Stimulated activated CD8-positive, alpha-beta memory T cell treated with anti-CD3 and anti-CD28 coated beads, Interleukin-7, amount 100 ng/mL, for 4 hours (primary cell): ENCODE measurements at places on chromosomes 5 and 9.

GRCh38 chr9:37555786-37556185 lies 20.4 kb downstream of the FBXO10 start:
- DNase-seq: no peak

DNA sequence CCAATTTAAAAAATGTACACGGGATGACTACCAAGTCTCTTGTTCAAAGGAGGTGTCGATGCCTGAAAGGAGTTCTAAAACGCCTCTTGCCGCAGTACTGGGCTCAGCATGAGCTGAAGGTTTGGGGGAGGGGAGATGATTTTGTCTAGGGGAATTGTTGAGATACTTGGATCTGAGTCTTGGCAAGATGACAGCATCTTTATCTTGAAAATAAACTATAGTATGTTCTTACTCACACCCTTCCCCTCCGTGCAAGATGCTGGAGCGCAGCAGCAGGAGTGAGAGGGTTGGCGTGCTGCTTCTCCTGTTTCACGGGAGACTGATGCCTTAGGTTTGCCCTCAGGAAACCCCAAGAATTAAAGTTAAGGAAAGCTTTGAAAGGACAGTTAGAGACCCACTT lies 47.3 kb downstream of the FAM78A start:
- no peak for DNase-seq

- DNase-seq: no peak
Measured at GRCh38 chr5:124929000-124929399, 182.6 kb upstream of the ZNF608 start.

DNA sequence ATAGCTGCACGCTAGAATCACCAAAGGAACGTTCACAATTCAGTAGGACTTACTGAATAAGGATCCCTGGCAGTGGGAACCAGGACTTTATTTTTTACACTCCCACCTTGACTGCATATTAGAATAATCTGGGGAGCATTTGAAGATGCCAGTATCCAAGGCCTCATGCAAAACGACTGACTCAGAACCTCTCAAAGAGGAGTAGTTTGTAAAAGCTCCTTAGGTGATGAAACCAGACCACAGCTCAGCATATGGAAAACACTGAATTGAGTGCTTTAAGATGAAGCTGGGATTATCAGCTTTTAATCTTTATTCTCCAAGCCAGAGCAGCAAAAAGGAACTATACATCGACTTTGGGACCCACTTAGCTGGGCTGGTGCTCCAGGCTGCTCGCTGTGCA lies 288.3 kb downstream of the MLLT3 start:
- DNase-seq: no peak

DNA sequence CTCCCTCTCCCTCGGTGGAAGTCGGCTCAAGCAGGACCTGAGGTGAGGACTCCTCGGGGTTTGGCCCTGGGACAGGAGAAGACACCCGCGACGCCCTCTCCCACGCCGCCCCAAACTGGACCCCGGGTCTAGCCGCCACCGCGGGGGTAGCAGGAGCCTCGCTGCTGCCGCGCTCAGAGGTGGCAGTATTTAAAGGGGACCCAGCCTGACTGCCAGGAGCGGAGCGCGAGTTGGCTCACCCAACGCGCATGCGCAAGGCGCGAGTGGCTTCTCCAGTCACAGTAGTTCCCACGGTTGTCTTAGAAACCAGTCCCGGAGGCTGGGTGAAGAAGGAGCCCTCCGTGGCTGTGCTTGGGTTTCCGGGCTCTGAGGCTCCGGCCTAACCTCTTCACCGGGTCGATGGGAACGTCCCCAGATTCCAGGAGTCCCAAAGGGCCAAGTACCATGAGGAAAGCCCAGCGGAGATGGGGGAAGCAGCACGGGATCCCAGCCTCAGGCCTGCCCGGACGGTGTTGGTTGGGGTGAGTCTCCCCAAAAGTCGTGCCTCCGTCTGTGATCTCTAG lies 477.8 kb downstream of the SPATA31A7 start:
- no peak for DNase-seq

- DNase-seq: no peak
Measured at GRCh38 chr9:1269533-1270315, 219.6 kb downstream of the DMRT2 start.

DNA sequence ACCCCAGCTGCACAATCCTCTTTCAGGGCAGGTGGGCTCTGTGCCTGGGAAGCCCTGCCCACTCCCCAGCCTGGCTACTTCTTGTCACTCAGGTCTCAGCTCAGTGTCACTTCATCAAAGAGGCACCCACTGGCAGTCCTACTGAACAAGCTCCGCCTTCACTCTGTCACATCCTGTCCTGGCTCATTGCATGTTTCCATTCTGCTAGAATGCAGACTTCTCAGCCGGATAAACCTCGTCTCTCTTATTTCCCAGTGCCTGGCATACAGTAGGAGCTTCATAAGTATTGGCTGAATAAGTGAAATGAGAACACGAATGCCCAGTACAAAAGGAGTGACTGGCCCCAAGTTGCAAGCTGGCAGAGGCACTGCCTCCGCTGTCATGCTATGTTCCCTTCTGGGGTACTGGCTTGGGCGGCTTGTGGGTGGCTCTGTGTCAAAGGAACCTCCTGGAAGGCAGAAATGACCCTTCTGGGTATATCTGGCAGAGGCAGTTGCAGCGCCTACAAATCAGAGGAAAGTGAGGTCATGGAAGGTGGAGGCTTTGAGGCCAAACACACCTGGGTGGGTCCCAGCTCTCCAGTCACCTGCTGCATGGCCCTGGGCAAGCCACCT lies 98.3 kb upstream of the PHYKPL start:
- no peak for DNase-seq
